ENCODE measurements at places on chromosomes 3 and 15. TPM values are rescaled to one million over a fixed set of nuclear protein-coding genes. Genes with fewer than 3 reads are reported as not detected.
A peak's percentile ranks its signal among the peaks of the same experiment; 100 is the strongest.

DNA sequence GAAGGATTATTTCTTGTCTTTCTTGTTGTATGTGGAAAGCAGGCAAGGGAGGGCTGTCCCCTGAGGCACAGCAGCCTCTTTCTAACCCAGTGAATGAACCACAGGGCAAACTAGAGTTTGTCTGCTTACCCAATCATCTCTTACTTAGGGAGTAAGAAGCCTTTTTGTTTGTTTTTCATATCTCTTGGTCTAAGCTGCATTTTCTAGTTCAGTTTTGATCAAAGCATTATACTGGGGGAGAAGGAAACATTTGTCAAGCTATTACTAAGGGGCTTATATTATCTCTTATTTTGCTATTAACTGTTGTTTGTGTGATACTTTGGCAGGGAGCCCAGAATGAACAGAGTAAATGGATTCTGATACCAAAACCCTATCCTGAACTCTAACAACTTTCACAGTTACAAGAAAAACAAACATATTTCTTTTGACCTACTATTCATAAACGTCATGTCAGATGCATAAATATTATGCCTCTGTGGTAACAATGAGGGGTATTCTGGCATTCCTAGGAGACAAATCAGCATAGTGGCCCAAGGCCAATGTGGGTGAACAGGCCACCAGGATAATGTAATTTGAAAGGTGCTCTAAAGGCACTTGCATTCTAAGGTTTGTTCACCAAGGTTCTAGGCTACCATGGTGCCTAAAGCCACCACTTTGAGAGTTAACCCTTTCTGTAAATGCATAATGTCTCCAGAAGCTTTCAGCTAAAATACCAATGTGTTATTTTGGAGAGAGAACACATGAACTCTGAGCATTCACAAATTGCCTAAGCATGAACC, 271.6 kb upstream of the ZPLD1 start:
- DNase-seq = peak; percentile 69

DNA sequence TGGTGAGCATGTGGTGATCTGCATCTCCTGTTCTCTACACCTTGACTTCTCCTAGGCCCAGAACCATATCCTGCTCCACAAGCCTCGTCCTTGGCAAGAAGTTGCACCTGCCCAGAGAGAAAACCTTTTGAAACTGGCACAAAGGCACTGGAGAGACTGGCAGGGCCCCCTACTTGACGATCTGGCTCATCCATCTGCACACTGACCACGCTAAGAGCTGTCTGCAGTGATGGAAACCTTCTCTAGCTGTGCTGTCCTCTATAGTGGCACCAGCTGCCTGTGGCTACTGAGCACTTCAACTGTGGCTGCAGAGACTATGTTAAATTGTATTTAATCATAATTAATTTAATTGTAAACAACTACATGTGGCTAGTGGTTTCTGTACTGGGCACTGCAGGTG, 26.2 kb upstream of the SRP14 start:
- DNase-seq = no peak

GRCh38 chr15:40307421-40308211, at the start of gene PLCB2:
Gene PLCB2 (minus strand): TSS chr15:40307935. CDS start chr15:40307672, 263 bp downstream.
- DNase-seq = no peak

ERC2 gene
- polyA plus RNA-seq = 2.6 TPM

All from renal pelvis (tissue), 12 donors.